Pancreas (tissue), 10 donors: ENCODE measurements at places on chromosomes 3 and 15. TPM values are rescaled to one million over a fixed set of nuclear protein-coding genes. Genes with fewer than 3 reads are reported as not detected.

The ITIH1 gene
- total RNA-seq, result 0.32 TPM

The GNAT1 gene
- not detected for total RNA-seq

The GRK7 gene
- not detected for total RNA-seq

DNA sequence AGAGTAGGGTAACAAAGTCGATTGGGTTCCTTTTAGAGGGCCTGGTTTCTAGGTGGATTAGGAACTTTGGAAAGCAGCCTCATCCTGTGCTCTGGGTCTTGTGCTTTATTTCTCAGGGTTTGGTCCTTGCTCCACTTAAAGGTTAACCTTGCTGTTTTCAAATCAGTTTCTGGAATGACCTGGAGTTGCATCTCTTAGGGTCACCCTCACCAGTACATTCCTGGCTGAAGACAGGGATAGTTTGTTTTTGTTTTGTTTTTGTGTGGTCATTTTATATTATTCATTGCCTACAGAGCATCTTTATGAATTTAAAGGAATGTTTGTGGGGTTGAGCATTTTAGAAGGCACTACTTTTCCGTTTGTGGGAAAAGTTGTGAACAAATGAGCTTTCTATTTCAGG lies 45.5 kb upstream of the ZNF280D start:
- DNase-seq, result no peak

- no peak for DNase-seq
These were observed 1.2 kb downstream of the HAUS2 start for GRCh38 chr15:42549741-42550392.

- no peak for DNase-seq
These were observed 989 bp downstream of the GNB4 start for GRCh38 chr3:179450261-179450701.

- no peak for DNase-seq
These were observed 6.8 kb upstream of the KBTBD12 start for GRCh38 chr3:127908202-127908601.

DNA sequence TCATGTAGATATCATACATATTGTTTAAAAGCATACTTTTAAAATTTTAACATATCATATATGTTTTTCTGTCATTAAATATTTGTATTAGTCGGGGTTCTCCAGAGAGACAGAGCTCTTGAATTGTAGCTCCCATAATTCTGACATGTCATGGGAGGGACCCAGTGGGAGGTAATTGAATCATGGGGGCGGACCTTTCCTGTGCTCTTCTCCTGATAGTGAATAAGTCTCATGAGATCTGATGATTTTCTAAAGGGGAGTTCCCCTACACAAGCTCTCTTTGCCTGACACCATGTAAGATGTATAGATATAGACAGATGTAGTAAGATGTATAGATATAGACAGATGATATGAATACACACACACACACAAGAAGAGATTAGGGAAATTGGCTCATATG lies 161.2 kb upstream of the ABI3BP start:
- DNase-seq, result no peak

DNA sequence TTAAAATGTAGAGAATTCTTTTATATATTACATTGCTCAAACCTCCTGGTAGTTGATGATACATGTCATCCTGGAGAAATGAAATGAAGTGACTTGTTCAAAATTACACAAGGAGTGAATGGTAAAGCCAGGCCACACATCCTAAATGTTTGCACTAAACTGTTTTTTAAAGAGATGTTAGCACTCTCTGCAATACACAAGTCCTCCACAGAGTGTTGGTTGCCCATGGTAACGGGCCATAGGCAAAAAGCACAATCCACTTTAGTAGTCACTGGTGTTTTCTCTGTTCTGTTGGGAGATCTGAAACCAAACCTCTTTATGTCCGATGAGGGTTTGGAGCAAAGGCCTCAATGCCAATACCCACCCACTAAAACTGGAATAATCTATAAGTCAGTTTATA lies 907.4 kb downstream of the NTRK3 start:
- no peak for DNase-seq
